ENCODE measurements at places on chromosomes 1 and 21. TPM values are rescaled to one million over a fixed set of nuclear protein-coding genes. Genes with fewer than 3 reads are reported as not detected.

SRP9 gene
- polyA plus RNA-seq = 360 TPM

ZNF648 gene
- not detected for polyA plus RNA-seq

BMP8B gene
- 3.1 TPM for polyA plus RNA-seq

LRIG2 gene
- 3.6 TPM for polyA plus RNA-seq

REG4 gene
- polyA plus RNA-seq = 79.4 TPM

CXADR gene
- 66.3 TPM for polyA plus RNA-seq

TMEM81 gene
- polyA plus RNA-seq = 1.3 TPM

SLC44A5 gene
- polyA plus RNA-seq = 2.1 TPM

SDHC gene
- polyA plus RNA-seq = 358 TPM

CFAP74 gene
- polyA plus RNA-seq = not detected

CBR1 gene
- polyA plus RNA-seq = 113 TPM

PTPRU gene
- polyA plus RNA-seq = 29.9 TPM

SPRR1B gene
- polyA plus RNA-seq = not detected

SMG5 gene
- 54.9 TPM for polyA plus RNA-seq

AMY1A gene
- polyA plus RNA-seq = not detected

CAMK2N1 gene
- 45.5 TPM for polyA plus RNA-seq

ERG gene
- 2.5 TPM for polyA plus RNA-seq

AADACL4 gene
- polyA plus RNA-seq = not detected

CFAP107 gene
- polyA plus RNA-seq = not detected

SPRR5 gene
- not detected for polyA plus RNA-seq

LMOD1 gene
- 6.4 TPM for polyA plus RNA-seq

DMBX1 gene
- polyA plus RNA-seq = not detected

BCL10 gene
- polyA plus RNA-seq = 25.9 TPM

BEND5 gene
- 6.2 TPM for polyA plus RNA-seq

TMEM52 gene
- 5.8 TPM for polyA plus RNA-seq

PALMD gene
- 14.0 TPM for polyA plus RNA-seq

NR1I3 gene
- 8.1 TPM for polyA plus RNA-seq

PYHIN1 gene
- polyA plus RNA-seq = not detected

PLEKHG5 gene
- polyA plus RNA-seq = 9.3 TPM

GNL2 gene
- polyA plus RNA-seq = 56.1 TPM

KPRP gene
- not detected for polyA plus RNA-seq

SLC45A1 gene
- 1.6 TPM for polyA plus RNA-seq

DFFA gene
- polyA plus RNA-seq = 30.0 TPM

LRRC53 gene
- not detected for polyA plus RNA-seq

LAMC1 gene
- polyA plus RNA-seq = 78.4 TPM

RHCE gene
- 0.27 TPM for polyA plus RNA-seq

COL24A1 gene
- polyA plus RNA-seq = 3.2 TPM

SPRR1A gene
- not detected for polyA plus RNA-seq

TMEM82 gene
- 14.7 TPM for polyA plus RNA-seq

FAM78B gene
- polyA plus RNA-seq = 0.77 TPM

CYP4Z1 gene
- 0.66 TPM for polyA plus RNA-seq

HCN3 gene
- polyA plus RNA-seq = 8.2 TPM
